Fibroblast of mammary gland (primary cell): ENCODE measurements at places on chromosomes 4 and X.

DNA sequence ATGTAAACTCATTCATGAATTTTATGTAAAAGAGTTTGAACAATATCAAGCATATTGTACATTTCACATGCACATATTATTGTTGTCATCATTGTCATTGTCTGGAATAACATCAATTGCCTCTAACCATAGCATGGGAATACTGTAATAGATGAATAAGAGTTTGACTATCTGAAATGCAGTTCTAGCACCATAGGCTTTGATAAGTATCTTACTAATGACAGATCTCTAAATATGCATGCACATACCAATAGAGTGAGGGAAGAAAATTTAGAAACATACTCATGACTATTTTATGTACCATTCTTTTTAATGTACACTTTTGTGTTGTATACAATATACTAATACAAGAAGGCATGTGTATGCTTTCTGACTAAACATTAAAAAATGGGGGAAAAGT, 161.6 kb upstream of the SPRY1 start:
- no peak for DNase-seq

DNA sequence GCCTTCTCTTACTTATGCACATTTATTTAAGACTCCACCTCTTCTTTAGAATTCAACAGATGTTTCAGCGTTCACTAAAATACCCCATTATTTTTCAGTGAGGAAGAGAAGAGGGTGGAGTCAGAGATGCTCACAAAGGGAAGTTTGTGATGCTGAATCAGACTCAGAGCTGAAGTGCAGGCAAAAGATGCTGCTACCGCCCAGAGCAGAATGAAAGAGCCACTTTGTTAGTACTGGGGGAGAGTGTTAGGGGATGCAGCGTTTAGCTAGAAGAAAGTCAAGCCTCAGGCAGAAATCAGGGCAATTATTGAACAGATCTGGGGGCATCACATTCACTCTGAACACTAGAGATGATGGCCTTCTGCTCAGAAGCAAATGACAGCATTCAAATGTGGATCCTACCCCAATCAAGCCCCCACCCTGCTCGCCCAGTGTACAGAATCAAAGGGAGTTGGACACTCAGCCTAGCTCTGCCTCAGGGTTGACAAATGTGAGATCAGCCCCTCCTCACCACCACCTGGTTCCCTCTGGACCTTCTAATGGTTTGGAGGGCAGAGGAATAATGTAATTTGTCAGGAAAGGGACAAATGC, 138.3 kb downstream of the UNC5C start:
- no peak for DNase-seq

- DNase-seq = peak; percentile 42
Observed at GRCh38 chrX:37825215-37825842, 22.0 kb downstream of the DYNLT3 start.

- no peak for DNase-seq
Observed at GRCh38 chr4:13007802-13008470, 476.2 kb downstream of the RAB28 start.
